Activated effector memory CD4-positive, alpha-beta T cell treated with anti-CD3 and anti-CD28 coated beads, Interleukin-2, amount 50 U/mL, for 16 hours (primary cell): ENCODE measurements at places on chromosomes 7 and 10.
A peak's percentile ranks its signal among the peaks of the same experiment; 100 is the strongest.

DNA sequence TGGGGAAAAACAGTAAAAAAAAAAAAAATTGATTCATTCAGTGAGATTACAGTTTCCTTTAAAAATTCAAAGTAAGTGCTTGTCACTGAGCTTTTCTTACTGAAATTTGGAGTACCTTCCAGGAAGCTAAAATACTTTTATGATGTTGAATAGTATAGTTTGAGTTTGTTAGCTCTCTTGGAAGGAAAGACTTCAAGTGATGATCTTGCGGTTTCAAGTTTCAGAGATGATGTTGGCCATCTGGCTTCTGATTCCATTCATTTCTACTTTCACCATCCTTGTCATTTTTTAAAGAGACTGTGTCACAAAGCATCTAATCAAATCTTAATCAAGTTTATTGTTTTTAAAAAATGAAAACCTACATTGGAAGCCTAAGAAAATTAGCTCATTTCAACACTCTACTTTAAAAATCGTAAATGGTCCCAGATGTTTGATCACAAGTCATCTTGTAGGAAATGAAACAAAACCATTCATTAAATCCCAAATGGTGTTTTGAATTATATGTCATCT lies 4.9 kb upstream of the HERPUD2 start:
- DNase-seq: no peak

DNA sequence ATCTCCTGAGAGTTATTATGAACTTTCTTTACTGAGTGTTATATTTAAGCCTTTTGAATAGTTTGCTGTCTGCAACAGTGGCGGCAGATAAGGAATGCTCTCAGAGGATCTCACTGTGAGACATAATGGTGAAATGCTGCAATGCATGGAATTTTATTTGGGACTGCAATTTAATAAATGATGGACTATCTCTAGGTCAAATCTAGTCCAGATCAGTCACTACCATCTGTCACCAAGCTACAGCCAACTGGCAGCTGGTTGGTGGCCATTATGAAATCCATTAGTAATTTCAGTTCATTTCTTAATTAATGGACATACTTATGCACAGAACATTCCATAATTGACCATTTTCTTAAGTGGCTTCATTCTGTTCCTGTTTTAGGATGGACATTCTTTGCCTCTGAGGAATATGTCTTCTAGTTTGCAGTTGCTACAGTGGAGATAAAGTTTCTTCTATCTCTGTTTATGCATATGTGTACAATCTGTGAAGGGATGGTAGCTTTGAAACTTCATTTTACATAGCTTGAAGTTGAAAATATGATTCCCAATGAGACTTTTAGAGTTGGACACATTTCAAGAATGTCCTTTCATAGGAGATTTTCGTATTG lies 586.6 kb downstream of the SUGCT start:
- no peak for DNase-seq

- DNase-seq: no peak
Observed at GRCh38 chr7:100865372-100865911, 1.7 kb upstream of the TRIP6 start.

DNA sequence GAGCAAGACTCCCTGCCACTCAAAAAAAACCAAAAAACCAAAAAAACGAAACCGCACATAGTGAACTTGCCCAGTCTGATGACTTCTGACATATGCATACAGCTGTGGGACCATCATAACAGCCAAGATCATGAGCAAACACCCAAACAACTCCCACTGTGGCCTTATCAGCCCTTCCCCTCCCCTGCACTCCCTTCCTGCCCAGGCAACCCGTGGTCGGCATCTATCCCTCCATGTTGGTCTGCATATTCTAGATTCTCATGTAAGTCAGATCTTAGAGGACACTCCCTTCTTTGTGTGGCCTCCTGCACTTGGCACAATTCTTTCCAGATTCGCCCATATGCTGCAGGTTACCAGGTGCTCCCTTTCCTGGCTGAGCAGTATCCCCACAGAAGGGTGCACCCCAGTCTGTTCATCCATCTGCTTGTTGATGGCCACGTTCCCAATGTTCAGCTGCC lies 72.8 kb downstream of the GNA12 start:
- DNase-seq: no peak

- DNase-seq: no peak
Observed at GRCh38 chr10:71999360-72000072, 35.3 kb downstream of the CHST3 start.

- no peak for DNase-seq
Observed at GRCh38 chr10:6195846-6196245, 6.9 kb upstream of the PFKFB3 start.

GRCh38 chr10:44845361-44846175 lies 65.6 kb upstream of the TMEM72 start:
- no peak for DNase-seq

- DNase-seq: peak; percentile 63
Observed at GRCh38 chr7:67625257-67625737, 628.7 kb downstream of the TYW1 start.

GRCh38 chr10:45355494-45355893 lies 18.5 kb upstream of the ALOX5 start:
- DNase-seq: no peak
